ENCODE measurements at places on chromosomes 2 and 18.

GRCh38 chr2:130302164-130302886 is 40.4 kb upstream of the IMP4 start:
- DNase-seq: no peak

- no peak for DNase-seq
These were observed 381.0 kb downstream of the MTX2 start for GRCh38 chr2:176650104-176650837.

DNA sequence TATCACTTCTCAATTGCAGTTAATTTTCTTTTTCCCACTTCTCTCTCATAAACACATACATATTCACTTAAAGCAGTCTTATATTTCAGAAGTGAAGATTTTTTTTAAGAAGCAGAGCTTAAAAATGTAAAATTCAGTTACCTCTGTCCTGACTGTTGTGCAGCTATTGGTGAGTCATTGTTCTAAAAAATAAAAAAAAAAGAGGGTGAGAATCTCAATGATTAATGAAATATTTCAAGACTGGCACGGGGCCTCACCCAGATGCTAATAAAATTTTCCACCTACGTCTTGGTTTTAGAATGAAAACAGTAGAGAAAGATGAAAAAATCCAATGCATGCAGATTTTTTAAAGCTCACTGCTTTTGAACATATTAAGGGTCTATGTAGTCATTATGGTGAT is 67.7 kb downstream of the RDH14 start:
- no peak for DNase-seq

DNA sequence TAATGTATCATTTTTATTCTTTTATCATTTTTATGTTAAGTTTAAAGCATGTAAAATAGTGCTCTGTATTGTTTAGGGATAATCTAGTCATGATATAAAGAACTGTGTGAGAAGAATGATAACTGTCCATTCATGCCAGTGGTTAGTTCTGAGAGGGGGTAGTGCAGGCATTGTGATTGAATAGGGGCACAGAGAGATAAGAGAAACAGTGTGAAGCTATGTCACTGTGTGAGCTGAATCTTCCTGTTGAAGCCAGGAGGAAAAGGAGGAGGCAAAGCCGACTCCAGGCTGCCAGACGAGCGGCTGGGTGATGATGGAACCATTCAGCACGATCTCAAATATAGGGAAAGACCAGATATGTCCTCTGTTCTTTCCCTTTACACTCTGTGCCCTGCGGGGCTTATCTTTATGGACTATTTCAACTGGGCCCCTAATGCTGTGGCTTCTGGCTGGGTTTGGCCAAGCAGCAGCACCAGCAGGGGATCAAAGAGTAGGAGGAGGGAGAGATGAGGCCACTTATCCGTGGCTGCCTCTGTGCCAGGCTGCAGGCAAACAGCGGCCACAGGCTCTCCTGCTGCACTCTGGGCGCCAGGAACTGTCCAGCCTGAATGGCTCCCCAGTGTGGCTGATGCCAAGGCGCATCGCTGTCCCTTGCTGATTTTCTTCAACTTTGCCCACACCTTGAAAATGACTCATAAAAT is 128.0 kb downstream of the SPP2 start:
- no peak for DNase-seq

DNA sequence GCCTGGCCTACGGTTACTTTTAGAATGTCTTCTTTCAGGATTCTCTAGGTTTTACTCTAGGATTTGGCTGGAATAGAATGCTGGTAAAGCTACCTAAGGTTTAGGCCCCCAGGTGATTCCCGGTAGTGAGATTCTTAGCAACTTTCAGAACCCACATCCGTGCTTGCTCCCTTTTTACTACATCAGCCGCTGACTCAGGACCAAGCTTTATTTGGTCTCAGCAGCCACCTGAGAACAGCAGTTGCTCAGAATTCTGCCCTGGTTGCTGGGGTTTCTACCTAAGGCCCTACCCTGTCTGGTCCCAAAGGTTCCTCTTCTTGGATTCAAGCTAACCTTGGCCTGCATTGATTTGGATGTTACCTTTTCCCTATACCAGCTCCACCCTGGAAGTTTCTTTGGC is 36.1 kb upstream of the NDUFV2 start:
- DNase-seq: no peak
